Activated CD4-positive, CD25-positive, alpha-beta regulatory T cell treated with anti-CD3 and anti-CD28 coated beads, Interleukin-2, amount 50 U/mL, for 24 hours (primary cell): ENCODE measurements at places on chromosomes 2 and 18.

GRCh38 chr2:46297546-46298271 lies 502 bp downstream of the EPAS1 start:
- peak; percentile 56 for ATAC-seq

- ATAC-seq: no peak
Observed at GRCh38 chr2:72388263-72388662, 240.6 kb upstream of the CYP26B1 start.

DNA sequence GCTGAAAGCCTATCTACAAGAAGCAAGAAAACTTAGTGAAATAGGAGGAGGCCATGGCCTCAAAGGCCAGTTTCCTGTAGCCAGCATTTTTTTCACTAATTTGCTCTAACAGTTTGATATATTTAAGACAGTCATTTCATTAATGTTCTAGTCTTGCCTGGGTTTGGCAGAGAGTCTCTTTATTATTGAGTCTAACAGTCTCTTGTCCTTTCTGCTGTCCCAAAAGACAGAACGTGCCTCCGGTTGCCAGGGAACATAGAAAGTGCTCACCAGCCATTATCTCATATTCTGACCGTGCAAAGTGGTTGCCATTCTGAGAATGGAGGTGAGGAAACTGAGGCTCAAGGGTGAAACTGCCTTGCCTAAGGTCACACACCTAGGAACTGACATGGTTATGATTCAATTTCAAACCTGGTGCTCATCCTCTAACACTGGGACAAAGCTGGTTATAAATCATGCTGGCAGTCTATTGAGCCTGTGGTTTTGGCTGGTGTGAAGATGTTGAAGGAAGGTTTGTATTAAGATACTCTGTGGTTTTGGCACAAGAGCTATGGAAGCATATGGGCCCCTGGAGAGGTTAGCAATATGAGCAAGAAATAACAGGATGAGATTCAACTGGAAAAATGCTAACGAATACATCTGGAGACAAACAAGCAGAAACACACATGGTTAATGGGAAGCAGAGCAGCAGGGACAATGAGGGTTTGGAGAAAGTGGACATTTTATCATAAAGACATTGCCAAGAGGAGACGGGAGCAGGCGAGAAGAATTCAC lies 903.3 kb upstream of the KLHL29 start:
- no peak for ATAC-seq

DNA sequence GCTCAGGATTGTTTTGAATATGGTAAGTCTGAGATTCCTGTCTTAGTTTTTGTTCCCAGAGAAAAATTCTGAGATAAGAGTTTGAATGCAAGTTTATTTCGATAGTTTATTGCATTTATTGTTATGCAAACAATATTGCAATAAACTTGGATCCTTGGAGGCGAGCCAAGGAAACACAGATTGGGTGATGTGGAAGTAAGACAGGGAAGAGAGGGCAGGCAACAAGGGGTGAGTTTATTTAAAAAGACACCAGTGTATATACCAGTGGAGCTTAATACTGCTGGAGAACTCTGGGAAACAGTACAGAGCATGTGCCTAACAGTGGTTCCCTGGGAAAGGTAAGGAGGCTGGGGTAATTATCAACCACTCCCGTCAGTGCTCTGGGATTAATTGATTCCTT lies 87.5 kb upstream of the NEDD4L start:
- no peak for ATAC-seq

DNA sequence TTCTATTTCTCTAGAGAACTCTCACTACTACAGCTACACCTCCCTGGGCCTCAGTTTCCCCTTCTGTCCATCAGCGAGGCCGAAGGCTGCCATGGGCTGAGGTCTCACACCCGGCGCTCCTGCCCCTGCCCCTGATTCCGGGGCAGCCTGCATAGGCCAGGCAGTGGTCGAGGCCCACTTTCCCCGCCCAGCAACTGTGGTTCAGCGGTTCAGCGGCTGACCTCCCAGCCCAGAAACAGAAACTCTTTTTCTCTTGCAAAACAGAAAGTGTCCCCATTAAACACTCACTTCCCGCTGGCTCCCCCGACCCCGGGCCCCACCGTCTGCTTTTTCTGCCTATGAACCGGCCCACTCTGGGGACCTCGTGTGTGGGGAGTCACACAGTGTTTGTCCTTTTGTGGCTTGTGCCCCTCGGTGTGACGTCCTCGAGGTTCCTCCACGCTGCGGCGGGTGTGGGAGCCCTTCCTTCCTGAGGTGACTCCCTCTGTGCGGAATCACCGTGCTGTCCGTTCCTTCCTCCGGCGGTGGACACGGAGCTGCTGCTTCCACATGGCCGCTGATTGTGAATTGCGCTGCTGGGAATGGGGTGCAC lies 16.0 kb downstream of the PDCD1 start:
- ATAC-seq: peak; percentile 13

DNA sequence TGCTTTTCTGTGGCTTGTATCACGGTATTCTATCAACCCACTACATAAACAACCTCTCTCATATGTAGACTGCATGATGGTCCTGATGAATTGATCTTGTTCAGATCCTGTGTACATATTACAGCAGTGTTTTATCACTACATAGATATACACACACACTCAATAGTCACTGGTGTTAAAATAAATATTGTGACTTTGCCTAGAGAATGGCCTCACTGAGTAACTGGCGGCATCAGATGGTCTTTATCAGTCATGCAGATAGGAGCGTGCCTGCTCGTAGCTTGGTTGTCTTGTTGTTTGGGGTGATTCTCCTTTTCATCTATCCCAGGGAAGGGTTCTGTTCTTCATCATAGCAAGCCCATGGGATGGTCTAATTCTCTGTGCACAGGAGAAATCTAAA lies 18.4 kb upstream of the CTAGE1 start:
- ATAC-seq: no peak

DNA sequence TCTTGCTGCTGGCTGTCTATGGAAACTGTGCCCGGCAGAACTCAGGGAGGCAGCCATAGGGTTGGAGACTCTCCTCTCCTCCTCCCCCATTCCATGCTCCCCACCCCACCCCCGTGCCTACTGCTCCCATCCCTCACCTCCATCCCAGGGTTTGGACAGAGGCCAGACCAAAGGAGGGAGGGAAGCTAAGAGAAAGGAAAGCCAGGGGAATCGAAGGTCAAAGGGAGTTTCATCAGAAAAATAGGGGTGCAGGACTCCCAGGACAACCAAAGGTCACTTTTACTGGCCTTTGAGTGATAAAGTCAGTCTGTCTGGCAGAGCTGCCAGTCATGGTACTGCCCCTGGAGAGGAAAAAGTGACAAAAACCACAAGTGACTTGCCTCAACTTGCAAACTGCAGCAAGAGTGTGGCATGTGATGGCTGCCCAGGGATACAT lies 187.3 kb upstream of the CTAGE1 start:
- ATAC-seq: no peak

GRCh38 chr2:42829671-42830440 lies 37.5 kb upstream of the HAAO start:
- ATAC-seq: no peak

DNA sequence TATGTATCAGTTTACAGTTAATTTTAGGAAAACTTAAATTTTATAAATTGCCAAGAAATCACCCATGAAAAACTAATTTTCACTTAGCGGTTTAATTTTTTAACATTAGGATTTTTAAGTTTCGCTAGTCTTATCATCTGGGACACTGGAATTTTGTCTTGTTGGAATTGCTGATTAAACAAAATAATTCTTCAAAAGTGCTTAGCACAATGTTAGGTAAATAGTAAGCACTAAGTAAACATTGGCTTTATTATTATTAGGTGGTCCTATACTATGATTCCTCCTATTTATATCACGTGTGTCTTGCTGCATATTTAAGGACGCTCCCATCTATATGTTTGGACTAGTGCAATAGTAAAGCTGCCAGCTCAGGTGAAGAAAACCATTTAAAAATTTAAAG lies 54.6 kb upstream of the MAP4K3 start:
- no peak for ATAC-seq

GRCh38 chr2:60463249-60463648 lies 90.2 kb downstream of the BCL11A start:
- no peak for ATAC-seq

GRCh38 chr2:178836807-178837206 lies 29.6 kb upstream of the TTN start:
- ATAC-seq: no peak

DNA sequence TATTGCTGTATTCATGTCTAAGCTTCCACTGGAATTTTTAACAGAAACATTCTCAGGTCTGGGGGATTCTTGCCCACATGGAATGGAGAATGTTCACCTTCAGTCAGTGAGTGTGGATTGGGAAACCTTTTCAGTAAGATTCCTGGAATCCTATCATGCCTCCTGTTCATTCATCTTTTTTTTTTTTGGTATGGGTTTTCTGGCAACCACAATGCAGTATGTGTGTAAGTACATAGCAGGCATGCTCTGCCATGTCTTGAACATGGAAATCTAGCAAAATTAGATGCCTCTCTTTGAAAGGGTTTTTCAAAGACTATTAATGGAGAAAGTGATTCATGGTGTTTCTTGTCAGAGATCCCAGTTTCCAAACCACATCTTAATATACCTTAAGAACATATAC lies 176.5 kb downstream of the LTBP1 start:
- ATAC-seq: no peak

DNA sequence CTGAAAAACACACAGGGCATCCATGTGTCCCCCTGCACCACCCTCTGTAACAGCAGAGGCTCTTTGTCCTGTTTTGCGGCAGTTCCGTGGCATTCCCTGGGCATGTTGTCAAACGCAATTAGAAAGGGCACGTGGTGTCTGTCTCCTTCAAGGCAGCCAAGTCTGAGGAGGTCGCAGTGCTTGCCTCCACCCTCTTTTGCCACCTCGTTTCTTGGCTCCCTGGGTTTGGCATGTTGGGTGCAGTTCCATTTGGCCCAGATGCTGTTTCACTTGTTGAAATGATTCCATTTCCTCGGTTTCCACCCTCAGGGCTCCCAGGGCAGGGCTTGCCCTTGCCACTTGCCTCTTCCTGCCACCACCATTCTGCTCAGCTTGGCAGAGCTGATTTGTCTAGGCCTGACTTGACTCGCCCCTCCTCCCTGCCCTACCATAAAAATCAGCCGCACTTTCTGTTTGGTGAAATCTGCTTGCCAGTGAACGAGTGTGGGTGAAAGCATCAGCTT lies 12.4 kb downstream of the CCL20 start:
- peak; percentile 51 for ATAC-seq

DNA sequence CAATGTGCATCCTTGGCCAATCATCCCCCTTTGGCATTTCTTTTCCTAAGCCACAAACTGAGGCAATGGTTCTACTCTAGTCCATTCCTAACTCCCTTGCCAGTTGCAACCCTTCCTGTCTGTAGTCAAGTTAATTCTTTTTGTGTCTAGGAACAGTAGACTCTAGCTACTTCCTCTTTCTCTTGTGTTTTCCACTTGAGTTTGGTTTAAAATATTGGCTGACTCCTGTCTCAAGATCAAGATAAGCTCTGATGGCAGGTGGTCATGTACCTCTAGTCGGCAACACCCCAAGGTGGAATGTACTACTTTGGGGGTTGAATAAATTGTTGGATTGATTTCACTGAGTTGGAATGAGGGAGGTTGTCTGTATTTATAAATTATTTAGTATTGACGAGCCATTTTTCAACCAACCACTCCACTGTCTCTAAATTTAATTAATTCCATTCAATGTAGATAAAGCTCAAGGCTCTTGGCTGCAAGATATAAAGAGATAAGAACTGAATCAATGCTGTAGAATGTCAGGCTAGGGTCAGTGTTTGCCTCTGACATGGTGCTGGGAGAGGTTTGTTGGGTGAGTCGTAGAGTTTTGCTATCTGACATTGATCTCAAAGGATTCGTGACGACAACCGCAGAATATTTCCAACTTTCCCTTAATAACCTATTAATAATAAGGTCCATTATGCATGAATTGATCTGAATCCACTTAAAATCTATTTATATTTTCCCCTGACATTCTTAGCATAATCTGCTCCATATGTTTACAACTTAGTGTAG lies 188.7 kb upstream of the APCDD1 start:
- ATAC-seq: no peak

- no peak for ATAC-seq
Observed at GRCh38 chr2:231126123-231126522, 1.3 kb upstream of the HTR2B start.

DNA sequence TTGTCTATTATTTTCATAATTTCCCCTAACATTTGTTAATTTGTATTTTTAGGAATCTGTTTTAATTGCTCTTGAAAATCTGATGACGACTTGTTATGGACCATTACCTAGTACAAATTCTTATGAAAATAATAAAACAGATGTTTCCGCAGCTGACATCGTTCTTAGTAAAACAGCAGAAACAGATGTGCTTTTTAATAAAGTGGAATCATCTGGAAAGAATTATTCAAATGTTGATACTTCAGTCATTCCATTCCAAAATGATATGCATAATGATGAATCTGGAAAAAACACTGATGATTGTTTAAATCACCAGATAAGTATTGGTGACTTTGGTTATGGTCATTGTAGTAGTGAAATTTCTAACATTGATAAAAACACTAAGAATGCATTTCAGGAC lies 69.9 kb downstream of the PMS1 start:
- ATAC-seq: no peak

DNA sequence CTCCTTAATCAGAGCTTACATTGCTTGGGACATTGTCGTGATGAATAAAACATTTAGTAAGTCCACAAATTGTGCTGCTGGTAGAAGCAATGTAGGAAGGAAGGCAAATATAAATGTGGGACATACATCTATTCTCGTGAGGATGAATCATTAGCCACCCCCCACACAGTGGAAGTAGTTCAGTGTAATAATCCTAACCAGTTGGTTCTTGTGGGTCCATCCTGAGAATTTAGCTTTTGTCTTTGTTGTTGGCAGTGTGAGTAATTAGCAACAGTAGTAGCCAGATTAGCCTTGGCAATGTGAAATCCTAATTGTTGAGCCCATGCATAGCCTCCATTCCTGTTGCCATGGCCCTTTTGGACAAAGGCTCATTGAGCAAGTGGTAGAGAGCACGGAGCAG lies 532.1 kb downstream of the FBXO15 start:
- ATAC-seq: no peak

- ATAC-seq: no peak
Observed at GRCh38 chr2:36480028-36480427, 117.9 kb downstream of the FEZ2 start.

- no peak for ATAC-seq
Observed at GRCh38 chr18:11114653-11115052, 34.7 kb downstream of the PIEZO2 start.

GRCh38 chr2:189954989-189955388 lies 107.5 kb downstream of the MSTN start:
- ATAC-seq: no peak

GRCh38 chr18:55089610-55090009 lies 130.3 kb upstream of the CCDC68 start:
- ATAC-seq: no peak

GRCh38 chr18:22332590-22332989 lies 85.1 kb downstream of the CTAGE1 start:
- ATAC-seq: no peak

DNA sequence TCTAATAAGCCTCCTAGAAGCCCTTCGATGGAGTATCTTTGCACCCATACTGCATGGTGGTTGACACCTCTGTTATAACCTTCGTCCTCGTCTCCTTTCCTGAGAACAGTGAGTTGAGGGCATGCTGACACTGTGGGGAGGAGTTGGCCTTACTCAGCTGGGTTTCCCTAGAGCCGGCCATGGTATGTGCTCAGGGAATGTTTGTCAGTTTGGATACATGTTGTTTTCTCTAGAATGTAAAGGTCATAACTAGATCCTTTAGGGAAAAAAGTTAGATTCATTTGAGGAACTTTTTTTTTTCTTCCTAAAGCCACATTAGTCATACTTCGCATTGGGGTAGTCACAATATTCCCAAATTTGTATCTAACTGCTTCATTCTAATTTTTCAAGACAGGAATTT lies 106.0 kb upstream of the FOSL2 start:
- no peak for ATAC-seq

- ATAC-seq: no peak
Observed at GRCh38 chr18:64273724-64274123, 124.8 kb upstream of the LINC00305 start.
